ENCODE measurements at places on chromosomes 11 and 22.

- DNase-seq: no peak
These were observed 1.5 kb downstream of the LRRC75B start for GRCh38 chr22:24591286-24591830.

- no peak for DNase-seq
These were observed 37.7 kb downstream of the EFCAB6 start for GRCh38 chr22:43774318-43774915.

- no peak for DNase-seq
These were observed 906.2 kb downstream of the BRD1 start for GRCh38 chr22:48921411-48921903.

GRCh38 chr11:122141725-122142124 is 25.7 kb upstream of the BLID start:
- DNase-seq: no peak

DNA sequence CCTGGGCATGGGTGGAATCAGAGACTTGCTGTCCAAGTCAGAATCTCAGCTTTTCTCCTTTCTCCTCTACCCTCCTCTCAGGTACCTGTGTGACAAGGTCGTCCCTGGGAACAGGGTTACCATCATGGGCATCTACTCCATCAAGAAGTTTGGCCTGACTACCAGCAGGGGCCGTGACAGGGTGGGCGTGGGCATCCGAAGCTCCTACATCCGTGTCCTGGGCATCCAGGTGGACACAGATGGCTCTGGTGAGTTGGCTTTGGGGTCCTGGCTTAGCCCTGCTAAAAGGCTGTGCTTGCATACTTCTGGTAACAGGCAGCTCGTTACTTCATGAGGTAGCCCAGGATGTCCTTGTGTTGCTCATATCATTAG is 10.7 kb downstream of the MCM5 start:
- DNase-seq: no peak

- no peak for DNase-seq
These were observed 32.5 kb upstream of the FZD4 start for GRCh38 chr11:86987679-86988078.

GRCh38 chr22:44380756-44381486 is 68.2 kb upstream of the SHISAL1 start:
- DNase-seq: no peak

GRCh38 chr11:62905927-62906531 is 15.1 kb downstream of the CHRM1 start:
- peak; percentile 71 for DNase-seq

DNA sequence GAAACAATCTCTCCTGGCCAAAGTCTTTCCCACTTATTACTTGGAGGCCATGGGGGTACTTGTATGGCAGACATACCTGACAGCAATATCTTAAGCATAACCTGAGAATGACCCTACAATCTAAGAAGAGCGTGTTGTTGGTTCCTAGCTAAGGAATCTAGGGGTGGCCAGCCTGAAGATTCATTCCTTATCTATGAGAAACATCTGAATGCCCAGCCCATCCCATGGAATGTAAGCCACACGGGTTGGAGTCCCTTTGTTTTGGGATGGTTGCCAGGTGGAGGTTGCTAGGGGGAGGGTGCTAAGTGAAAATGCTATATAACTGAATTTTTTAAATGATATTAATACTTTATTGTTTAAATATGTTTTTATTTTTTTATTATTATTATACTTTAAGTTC is 725.0 kb downstream of the ETS1 start:
- no peak for DNase-seq

DNA sequence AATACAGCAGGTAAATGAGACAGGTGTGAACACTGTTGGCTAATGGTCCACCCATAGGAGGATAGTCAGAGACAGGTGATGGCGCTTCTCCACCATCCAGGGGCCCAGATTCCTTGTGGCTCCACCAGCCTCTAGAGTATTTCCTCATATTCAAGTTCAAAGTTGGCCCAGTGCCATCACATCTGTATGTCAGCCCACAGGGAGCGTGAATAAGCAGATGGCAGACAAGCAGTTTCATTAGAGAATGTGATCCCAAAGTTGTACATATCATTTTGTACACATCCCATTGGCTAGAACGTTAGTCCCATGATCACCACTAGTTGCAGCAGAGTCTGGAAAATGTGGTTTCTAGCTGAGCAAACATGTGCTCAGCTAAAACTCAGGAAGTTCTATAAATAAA is 11.0 kb upstream of the CWF19L2 start:
- no peak for DNase-seq

DNA sequence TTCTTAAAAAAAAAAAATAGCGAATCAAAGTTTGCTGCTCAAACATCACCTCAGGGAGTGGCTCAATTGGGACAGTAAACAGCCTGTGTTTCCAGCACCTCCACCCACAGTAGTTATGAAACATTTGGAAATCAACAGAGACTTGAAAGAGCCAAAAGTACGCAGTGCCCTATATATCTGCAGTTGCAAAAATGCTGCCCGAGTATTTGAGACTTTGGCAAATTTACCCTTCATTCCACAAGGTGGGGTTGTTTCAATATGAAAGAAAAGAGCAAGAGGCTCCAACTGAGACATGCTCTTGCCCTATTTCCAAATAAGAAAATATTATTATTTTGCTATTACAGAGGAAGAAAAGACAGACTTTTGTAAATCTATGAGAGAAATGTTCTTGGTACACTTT is 851.1 kb upstream of the RAG2 start:
- no peak for DNase-seq

DNA sequence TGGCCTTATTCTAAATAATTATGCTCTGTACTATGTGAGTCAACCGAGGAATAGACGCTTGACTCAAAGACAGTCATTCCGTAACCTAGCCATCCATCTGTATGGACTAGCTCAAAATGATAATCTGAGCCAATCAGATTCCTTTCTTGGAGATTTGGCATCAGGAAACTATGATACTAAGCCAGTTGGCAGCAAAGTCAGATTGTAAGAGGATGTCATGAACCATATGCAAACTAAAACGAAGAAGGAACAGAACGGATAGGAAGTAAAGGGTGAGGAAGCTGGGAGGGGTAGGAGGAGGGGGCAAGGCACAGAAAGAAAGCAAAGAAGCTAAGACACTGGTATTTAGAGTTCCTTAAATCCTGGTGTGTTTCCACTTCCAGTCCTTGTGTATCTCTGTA is 10.7 kb upstream of the SESN3 start:
- DNase-seq: no peak

- no peak for DNase-seq
These were observed 6.0 kb upstream of the CD248 start for GRCh38 chr11:66322732-66323427.
